ENCODE measurements at places on chromosomes 3 and 15.
A peak's percentile ranks its signal among the peaks of the same experiment; 100 is the strongest.

- no peak for DNase-seq
Measured at GRCh38 chr3:189258261-189258660, 86.5 kb downstream of the TPRG1 start.

DNA sequence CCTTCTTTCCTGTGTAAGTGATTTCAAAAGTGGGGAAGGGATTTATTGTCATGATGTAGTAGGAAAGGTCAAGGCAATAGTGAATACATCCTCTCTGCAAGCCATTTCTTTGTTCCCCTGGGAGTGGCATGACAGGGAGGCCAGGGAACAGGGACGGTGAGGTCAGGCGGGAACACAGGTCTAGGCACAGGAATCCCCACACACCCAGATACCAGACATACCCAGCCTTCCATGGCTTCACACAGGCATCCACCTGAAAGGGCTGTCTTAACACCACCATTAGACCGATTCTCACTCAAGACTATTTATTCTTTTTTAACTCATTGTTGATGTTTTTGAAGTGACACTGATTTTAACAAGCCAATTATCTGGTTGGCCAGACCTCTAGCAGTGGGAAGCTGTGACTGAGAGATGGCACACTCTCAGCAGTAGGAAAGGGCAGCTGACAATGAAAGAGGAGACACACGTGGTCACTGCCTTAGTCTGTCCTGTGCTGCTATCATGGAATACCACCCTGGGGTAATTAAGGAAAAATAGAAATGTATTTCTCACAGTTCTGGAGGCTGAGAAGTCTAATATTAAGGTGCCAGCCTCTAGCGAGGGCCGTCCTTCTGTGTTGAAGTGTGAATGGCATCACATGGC is 74.6 kb upstream of the MYZAP start:
- no peak for DNase-seq

- no peak for DNase-seq
Measured at GRCh38 chr3:188589071-188589470, 435.1 kb downstream of the LPP start.

GRCh38 chr3:150682279-150682678 is 21.4 kb downstream of the ERICH6 start:
- DNase-seq, result no peak

DNA sequence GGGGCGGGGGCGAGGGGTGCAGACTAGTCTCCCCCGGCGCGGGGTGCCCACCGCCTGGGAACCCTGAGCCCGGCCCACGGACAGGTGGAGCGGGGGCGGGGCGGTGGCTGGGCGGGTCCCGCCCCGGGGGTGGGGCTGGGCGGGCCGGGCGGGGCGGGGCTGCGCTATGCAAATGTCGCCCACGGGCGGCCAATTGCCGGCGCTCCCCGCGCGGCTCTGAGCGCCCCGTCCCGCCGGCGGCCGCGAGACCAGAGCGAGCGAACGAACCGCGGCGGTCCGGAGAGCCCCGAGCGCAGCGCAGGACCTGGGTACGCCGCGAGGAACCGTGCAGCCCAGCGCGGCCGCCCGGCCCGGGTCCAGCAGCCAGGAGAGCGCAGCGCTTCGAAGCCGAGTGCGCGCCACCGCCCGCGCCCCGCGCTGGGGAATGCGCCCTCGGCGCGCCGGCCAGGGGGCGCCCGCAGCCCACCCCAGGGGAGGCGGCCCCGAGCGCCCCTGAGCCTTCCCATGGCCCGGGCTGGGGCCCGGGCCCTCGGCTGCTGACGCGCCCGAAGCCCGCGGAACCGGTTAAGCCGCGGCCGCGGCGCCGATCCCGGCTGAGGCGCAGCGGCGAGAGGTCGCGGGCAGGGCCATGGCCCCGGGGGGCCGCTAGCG is at the start of gene SEMA3F:
Gene SEMA3F, plus strand, starts transcription at position 485 of the 651 bp plus-strand sequence. CDS start 4,299 bp downstream, outside the sequence.
- peak; percentile 72 for DNase-seq

DNA sequence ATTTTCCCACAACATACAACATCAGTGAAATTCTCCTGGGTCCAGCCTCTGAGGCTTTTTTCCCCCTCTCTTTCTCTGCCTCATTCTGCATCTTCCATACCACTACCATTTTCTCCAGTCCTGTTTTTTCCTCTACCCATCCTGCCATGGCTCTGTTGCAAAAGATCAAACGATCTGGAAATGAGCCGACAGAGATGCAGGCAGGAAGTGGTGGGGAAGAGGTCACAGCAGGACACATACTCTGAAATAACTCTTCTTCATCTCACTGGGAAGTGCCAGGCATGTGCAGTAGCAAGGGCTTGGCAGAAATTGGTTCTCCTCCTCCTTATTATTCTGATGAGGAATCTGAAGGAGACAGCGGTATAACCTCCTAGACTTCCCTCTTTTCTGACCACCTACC is 114.3 kb downstream of the CORO2B start:
- no peak for DNase-seq

- DNase-seq, result no peak
Measured at GRCh38 chr3:190865828-190866227, 3.3 kb upstream of the GMNC start.

DNA sequence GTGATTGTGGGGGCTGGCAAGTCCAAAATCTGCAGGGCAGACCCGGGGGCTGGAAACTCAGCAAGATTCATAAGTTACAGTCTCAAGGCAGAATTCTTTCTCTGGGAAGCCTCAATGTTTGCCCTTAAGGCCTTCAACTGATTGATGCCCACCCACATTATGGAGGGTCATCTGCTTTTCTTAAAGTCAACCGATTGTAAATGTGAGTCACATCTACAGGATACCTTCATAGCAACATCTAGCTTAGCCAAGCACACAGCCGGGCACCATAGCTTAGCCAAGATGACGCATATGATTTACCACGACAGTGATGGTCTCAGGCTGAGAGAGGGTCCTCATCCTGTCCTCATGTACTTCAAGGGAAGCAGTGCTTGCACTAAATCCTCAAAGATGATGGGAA is 43.5 kb downstream of the IDH2 start:
- no peak for DNase-seq

DNA sequence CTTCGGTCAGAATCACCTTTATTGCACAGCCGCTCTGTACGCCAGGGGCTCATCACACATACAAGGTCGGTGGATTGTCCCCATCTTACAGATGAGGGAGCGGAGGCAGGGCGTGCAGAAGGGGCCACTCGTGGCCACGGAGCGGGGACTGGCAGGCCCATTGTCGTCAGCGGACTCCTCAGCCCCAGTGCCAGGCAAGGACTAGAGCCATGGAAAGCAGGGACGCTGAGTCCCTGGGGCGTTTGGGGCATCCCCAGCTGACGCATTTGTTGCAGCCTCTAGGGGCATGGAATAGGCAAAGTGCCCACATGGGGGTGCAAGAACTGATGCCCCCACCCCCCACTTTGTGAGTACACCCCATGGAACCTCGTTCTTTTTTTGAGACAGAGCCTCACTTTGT is 29.8 kb upstream of the FURIN start:
- DNase-seq, result no peak

- DNase-seq, result no peak
Measured at GRCh38 chr15:66115568-66116206, 137.9 kb downstream of the MEGF11 start.

DNA sequence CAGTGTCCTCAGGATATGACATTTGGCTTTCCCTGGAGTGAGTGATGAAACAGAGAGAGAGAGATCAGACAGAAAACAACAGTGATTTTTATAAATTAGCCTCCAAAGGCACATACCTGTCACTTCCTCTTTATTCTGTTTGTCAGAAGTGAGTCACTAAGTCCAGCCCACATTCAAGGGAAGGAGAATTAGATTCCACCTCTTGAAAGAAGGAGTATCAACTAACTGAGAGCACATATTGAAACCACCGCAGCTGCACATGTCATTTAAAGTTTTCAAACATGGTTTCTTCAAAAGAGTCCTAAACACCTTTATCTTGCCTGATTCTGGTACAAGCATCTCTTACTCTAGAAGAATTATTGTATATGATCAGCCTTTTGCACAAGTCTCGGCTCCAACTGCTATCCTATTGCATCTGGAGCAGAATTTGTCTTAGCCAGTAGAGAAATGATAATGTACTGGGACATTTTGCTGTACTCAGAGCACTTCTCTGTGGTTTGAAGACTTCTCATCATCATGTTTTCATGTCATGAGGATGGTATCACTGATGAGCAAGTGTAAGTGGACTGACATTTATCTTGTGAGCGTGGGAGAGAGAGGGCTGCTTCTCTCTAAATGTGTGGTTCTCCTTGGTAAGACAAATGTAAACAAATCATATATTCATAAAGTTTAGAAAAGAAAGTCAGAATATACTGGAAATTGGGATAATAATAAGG is 338.9 kb upstream of the CFAP20DC start:
- DNase-seq, result no peak

GRCh38 chr15:57133127-57133968 is 214.9 kb downstream of the TCF12 start:
- no peak for DNase-seq

GRCh38 chr15:40832903-40833302 is 4.4 kb upstream of the PPP1R14D start:
- no peak for DNase-seq

DNA sequence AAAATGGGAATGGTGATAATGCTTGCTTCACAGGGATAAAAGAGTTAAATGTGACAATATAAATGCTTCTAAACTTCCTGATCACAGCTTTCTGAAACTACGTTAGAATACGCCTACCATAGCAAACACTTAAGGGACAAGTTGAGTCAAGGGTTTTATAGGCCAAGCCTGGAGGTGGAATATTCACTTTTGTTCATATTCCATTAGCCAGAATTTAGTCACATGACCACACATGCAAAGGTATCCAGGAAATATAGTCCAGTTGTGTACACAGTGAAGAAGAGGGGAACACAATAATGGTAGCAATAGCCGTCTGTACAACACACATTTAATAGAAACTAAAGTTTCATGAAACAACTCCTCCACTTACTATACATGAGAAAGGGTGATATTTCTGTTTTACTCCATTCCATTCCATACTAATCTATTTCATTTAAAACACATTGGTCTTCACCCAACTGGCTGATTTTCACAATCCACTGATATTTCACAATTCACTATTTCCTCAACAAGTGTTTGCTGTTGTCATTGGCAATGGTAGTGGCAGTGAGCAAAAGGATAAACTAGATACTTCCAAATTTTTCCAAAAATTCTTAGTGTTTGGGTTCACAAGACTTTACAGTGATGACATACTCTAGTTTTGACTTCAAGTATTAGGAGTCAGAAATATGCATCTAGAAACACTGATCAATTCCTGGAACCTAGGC is 270.9 kb downstream of the ERC2 start:
- DNase-seq, result no peak

DNA sequence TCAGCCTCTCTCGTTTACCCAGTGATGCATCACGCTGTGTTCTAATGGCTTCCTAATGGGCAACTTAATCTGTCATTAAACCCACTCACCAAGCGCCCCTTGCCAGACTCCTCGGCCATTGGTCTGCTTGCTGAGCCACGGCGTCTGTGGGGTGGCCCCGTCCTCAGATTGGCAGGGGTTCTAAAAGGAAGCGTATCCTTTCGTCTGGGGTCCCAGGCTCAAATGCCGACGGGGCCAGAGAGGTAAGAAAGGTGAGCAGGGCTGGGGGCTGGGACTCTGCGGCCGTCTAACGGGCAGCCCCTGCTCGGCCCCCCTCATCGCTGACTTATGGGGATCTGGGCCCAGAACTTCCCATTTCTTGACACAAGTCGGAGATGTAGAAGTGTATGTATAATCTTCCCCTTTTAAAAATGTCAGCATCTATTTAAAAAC is 315.1 kb upstream of the PROK2 start:
- DNase-seq, result no peak

DNA sequence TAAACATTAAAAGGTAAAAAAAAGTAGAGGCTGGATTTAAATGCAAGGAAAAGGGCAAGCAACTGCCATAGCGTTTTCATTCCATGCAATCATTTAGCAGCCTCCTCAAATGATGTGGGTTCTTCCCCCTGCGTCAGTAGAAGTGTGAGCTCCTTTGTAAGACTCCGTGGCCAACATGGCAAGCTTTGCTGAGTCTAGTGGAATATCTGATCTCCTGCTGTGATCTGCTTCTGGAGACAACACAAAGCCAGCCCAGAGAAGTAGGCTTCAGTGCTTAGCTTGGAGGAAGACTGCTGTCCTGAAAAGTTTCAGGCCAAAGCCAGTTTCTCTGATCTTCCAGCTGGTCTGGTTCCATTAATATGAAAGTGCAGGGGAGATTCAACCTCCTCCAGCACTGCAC is 70.4 kb downstream of the ARPP21 start:
- no peak for DNase-seq

DNA sequence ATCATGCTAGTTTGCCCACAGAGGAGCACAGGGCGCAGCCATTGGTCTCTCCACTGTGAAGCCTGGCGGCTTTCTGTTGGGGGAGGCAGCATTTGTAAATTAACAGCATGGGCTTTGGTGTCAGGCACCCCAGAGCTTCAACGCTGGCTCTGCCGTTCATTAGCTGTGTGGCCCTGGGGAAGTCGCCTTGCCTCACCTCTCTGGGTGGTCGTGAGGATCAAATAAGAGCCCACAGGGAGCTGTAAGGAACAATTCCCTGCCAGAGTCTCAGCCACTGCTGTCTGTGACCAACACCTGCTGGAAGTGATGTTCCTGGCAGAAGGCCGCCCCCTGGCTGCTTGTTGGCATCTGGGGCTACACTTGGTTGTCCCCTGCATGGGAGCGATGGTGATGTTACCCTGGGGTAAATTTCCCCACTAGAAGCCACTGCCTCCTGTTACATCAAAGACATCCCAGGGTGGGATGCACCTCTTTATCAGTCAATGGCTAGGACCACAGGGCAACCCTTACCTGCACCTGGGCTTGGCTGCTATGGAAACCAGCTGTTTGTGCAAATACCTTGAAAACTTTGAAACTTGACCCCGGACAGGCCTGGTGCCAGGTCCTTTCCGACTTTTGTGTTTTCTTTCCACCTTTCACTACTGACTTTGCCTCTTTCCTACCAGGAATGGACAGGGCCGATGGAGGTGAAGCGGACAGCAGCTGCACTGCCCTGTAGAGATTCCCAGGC is 36.9 kb downstream of the DNASE1L3 start:
- DNase-seq, result peak; percentile 69

GRCh38 chr3:89955156-89955555 is 847.7 kb downstream of the EPHA3 start:
- no peak for DNase-seq

DNA sequence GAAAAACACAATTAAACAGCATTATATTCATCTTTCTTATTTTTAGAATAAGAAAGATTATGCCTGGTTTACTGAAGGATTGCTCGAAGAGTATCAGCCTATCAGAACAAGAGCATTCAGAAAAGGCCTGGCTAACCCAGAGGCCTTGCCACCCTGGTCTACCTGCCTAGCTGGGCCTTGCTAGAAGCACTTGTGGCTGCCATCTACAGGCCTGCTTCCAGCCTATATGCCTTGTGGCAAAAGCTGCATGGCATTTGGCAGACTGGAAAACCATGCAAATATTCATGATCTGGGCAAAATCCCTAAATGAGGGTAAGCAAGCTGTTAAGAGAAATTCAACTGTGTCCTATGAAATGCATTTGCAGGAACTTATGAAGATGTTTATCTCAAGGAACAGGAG is 9.3 kb upstream of the ATP13A4 start:
- no peak for DNase-seq

GRCh38 chr15:66045542-66045941 is 176.3 kb downstream of the RAB11A start:
- DNase-seq, result no peak

- DNase-seq, result no peak
Measured at GRCh38 chr3:15851735-15852134, 54.0 kb upstream of the ANKRD28 start.

- DNase-seq, result no peak
Measured at GRCh38 chr3:52041118-52041731, 15.1 kb downstream of the DUSP7 start.

GRCh38 chr3:40782111-40782721 is 257.5 kb downstream of the ZNF621 start:
- no peak for DNase-seq

- DNase-seq, result no peak
Measured at GRCh38 chr3:131397889-131398288, 16.3 kb downstream of the NUDT16 start.
